ENCODE measurements at places on chromosomes 2 and 18.

- no peak for DNase-seq
Observed at GRCh38 chr2:130807659-130808385, 28.9 kb upstream of the ARHGEF4 start.

DNA sequence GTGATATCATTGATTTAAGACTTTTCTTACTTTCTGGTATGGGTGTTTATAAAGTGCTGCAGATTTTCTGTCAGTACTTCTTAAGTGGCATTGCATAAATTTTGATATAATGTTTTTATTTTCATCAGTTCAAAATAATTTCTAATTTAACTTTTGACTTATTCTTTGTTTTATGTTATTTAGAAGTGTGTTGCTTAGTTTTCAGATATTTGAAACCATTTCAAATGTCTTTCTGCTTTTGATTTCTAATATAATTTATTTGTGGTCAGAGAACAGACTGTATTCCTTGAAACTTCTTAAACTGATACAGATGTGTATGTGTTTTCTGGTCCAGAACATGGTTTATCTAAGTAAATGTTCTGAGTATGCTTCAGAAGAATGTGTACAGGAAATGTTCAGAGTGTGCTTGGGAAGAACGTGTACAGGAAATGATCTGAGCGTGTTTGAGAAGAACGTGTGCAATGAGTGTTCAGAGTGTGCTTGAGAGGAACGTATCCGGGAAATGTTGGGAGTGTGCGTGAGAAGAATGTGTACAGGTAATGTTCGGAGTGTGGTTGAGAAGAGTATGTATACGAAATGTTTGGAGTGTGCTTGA is 265.7 kb upstream of the HS6ST1 start:
- DNase-seq: peak; percentile 92

DNA sequence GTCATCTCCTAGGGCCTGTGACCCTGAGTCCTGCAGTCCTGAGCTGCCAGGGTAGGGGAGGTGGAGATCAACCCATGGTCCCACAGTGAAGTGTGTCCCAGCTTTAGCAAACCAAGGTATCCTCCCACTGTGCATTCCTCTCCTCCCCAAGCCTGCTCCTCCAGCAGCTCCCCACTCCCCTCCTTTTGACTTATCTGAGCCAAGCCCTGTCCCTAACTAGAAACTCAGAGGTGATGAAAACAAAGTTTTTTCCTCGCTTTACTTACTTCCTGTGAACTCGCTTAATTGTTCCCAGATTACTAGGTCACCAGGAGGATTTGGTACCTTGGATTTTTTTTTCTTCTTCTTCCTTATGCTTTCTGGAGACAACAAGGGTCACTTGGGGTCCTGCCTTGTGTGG is 80.8 kb downstream of the EHD3 start:
- DNase-seq: peak; percentile 57

DNA sequence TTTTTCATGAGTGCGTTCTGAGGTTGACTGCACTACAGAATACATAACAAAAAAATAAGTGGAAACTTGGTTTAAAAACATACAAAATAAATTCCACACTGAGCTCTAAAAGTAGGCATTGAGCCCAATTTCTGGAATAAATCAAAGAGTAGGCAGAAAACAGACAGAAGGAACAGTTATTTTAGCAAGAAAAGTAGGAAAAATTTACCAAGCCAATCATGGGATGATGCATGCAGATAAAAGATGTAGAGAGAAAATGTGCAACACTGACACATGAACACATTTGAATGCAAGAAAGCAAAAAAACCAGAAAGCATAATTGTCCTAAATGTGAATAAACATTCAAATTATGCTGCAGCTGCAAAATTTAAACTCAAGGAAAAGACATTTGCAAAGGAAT is 308.3 kb downstream of the DLGAP1 start:
- no peak for DNase-seq

DNA sequence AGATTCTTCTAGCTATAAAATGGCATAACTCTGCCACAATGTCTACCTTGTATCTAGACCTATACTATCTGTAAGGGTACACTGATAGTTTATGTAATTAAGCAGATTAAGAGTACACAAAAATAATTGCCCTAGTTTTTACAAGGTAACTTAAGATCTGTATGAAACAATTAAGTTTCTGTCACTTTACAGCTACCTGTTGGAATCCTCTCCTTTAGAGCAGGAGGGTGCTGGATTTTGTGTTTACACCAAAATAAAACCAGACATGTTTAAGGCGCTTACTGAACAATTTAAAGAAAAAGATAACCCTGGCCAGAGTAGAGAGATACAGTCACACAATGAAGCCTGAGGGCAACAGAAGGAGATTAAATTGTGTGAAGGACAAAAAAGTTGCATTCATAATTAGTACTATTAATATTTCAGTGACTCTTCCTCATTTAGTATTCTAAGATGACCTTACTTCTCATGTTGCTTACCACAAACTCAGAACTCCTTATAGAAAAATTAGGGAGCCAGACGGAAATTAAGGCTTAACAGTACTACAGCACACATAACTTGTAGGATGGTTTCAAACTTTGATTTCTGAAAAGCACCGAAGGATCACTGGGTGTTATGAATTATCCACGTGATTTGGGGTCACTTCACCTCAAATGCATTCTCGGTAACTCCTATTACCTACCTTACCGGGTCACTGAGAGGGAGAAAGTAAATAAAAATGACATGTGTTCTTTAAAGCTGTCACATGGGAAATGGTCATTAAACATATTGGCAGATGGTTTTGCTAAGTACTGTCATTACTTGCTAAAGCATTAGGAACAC is 1.0 kb downstream of the DARS1 start:
- DNase-seq: no peak

DNA sequence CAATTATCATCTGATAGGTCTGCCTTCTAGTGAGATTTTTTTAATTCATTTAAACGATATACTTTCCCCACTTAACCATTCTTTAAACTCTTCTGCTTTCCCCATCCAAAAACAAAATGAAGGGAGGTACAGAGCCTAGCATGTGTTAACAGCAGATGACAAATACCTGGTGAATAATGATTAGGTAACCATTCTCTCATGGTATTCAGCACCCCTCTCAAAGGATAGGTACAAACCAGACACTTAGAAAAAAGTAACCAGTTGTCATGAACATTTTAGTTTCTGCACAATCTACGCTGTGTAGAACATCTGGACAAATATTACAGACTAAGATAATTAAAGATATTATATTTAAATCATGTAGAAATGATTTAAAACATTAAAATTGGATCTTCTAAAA is 56.3 kb downstream of the DNAH7 start:
- no peak for DNase-seq

- no peak for DNase-seq
Observed at GRCh38 chr18:55385770-55386169, 202.2 kb downstream of the TCF4 start.

Data from fibroblast of upper back skin (primary cell).